ENCODE measurements at places on chromosomes 1 and 21.

DNA sequence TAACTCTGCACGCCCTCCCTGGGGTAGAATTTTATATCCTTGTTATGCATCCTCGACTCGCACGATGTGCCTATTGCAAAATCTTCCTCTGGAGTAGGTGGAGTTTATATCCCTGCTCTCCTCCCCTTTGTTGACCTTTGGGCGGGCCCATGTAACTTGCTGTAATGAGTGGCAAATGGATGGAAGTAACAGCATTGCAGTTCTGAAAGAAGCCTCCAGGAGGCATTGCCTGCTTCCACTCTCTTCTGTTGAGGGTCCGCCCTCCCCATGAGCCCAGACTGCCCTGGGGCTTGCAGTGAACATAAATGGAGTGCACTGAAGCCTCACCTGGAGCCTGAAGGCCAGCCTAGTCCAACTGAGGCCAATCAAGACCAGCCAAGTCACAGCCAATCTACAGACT is 62.2 kb upstream of the GRIK3 start:
- DNase-seq: no peak

DNA sequence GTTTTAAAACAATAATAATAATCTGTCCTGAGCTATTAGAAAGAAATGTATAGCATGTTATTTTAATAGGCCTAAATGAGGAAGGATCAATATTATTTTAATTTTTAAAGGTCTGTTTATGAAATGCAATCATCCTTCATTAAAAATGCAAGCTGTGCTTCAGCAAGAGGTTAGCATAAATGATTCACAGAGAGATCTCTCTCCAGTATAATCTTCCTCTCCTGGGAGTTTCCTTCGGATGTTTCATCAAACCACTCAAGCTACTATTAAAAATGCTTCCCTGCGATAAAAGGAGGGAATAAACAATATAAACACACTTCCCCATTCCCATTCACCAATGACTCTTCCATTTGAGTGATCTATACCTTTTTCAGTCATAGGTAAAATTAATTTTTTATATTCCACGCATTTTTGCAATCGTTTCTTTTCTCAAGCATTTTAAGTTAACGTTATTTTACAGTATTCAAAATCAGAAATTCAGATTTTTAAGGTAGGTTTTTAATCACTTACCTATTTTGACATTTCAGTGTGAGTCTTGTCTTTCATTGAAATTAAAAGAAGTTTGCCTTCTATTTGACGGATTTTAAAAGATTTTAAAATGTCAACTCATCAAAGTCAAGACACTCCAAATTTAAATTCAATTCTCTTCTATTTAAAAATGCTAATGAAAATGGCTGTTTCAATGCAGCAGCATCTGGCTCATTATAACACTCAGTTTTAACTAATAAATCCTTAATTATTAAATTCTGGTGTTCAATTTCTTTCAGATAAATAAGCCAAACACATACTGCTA is 64.3 kb downstream of the RERE start:
- DNase-seq: no peak

DNA sequence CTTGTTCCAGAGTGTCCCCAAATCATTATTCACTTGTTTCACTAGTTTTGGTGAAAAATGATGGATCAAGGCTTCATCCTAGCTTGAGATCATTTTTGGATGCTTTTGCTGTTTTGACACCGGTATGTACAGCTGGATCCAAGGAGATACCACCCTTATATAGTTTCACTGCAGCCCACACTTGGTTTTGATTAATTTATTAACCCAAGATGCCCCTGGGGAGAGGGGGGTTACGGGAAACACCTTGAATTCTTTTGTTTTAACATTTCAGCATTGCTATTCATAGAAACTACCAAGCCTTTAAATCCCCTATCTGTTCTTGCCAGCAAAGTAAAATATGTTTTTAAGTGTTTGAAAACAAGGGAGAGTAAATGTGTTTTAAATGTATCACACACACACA is 457.7 kb upstream of the RUNX1 start:
- no peak for DNase-seq

GRCh38 chr1:246564839-246565750 is 966 bp downstream of the TFB2M start:
- no peak for DNase-seq

DNA sequence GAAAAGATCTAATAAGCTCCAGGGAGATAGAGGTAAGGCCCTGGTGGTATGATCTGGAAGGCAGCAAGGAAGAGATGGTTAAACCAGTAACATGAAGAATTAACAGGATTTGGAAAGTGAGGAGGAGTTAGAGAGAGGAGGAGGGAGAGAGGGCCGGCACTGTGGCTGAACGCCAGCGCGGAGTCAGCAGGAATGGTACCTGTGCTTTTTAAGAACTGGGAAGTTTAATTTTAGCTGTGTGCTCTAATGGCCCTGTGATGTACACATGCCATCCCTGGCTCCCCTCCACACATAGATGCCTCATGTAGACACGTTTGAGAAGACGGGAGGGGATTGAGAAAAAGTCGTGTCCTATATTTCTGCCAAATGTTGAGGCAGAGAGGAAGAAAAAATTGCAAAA is 13.8 kb upstream of the AVPR1B start:
- no peak for DNase-seq

- no peak for DNase-seq
Measured at GRCh38 chr1:118366286-118366685, 181.3 kb upstream of the SPAG17 start.

GRCh38 chr1:246724731-246725095 is 504 bp downstream of the SCCPDH start:
- DNase-seq: no peak

Measured in islet precursor cell (in vitro differentiated cells).